IPS DF 6.9 (cell line): ENCODE measurements at places on chromosomes 1 and 21.
A peak's percentile ranks its signal among the peaks of the same experiment; 100 is the strongest.

- no peak for DNase-seq
These were observed 67.5 kb downstream of the NIBAN1 start for GRCh38 chr1:184906761-184907160.

DNA sequence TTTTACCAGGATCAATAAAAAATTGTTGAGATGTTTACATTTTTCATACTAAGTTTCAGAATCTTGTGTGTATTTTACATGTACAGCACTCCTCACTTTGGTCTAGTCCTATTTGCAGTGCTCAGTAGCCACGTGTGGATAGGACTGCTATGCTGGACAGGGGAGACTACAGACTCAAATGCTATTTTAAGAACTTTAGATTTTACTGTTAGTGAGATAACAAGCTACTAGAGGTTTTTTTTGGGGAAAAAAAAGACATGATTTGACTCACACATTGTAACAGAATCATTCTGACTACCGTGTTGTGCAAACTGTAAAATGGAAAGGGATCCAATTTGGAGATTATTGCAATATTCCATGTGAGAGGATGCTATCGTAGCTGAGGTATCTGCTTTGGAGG, 418.9 kb upstream of the PRMT6 start:
- no peak for DNase-seq

GRCh38 chr1:93338387-93339146, 7.1 kb upstream of the DR1 start:
- no peak for DNase-seq

GRCh38 chr21:35333831-35334618, 284.9 kb upstream of the RUNX1 start:
- DNase-seq, result no peak

GRCh38 chr1:233668146-233668724, 54.3 kb downstream of the KCNK1 start:
- DNase-seq, result no peak

DNA sequence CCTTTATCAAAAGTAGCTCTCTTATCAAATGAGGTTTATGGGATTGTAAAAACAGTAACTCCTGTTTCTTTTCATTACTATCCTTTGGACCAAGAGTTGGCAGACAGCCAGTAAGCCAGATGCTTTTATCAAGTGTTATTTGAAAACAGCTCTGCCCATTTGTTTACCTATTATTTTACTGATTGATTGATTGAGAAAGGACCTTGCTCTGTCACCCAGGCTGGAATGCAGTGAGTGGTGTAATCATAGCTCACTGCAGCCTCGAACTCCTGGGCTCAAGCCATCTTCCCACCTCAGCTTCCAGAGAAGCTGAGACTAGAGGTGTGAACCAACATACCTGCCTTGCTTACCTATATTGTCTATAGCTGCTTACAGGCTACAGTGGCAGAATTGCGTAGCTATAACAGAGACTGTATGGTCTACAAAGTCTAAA, 3.6 kb downstream of the PRKAB2 start:
- no peak for DNase-seq

GRCh38 chr1:210800301-210800700, 333.6 kb downstream of the KCNH1 start:
- no peak for DNase-seq

DNA sequence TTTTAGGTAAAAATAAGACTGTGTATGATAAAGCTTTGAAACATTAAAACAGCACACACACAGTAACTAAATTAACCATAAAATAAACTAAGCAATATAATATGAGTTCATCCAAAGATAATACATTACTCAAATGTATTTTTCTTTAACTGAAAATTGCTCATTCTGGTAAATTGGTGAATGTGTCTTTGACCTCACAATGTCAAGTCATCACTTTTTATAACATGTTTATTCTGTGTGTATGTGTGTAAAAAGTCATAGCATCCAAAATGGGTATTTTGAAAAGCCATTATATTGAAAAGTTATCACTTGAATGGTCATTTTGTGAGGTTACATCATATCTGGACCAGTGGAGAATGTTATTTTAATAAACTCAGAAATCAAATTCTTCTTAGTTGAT, 724.6 kb downstream of the ADGRL2 start:
- DNase-seq, result no peak

DNA sequence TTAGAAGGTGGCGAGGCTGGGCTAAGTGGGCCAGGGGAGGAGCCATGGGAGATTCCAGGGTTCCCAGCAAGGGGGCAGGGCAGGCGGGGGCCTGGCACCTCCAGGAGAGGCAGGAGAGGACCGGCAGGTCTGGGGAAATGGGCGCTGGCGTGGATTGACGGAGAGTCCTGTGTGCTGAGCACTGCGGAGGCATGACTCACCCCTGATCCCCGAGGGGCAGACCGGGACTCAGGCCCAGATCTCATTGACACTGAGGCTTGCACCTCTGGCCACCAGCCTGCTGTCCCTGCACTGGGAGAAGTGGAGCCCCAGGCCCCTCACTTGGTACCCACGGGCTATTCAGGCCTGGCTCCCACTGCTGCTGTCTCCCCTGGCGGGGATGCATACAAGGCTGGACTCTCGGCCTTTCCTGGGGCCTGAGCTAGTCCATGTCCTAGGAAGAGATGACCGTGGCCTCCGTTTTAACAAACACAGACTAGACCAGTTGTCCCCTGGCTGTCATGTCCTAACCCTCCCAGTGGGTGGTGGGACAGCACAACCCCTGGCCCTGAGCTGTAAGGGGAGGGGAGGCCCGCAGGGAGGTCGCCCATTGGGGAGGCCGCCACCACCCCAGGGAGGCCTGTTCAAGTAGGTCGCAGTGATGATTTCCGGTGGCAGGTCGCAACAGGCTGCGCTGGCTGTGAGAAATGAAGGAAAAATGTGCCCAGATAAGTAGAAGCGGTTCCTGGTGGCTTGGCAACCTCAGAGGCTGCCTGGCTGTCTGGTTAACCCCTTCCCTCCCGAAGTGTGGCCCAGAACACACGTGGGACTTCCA, 39.7 kb downstream of the RIPK4 start:
- DNase-seq, result no peak

DNA sequence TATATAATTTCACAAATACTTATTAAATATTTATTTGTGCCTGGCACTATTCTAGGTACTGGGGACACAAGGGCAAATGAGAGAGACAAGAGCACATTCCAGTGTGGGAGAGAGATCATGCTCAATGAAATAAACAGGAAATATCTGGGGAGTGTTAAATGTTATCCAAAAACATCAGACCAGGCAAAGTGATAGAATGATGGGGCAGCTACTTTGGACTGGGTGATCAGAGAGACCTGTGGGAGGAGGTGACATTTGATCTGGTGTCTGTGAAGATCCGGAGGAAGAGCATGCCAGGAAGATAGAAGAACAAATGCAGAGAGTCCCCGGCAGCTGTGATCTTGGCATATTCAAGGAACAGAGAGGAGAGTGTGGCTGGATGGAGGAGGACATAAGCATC, 27.5 kb upstream of the GNG12 start:
- DNase-seq, result no peak

DNA sequence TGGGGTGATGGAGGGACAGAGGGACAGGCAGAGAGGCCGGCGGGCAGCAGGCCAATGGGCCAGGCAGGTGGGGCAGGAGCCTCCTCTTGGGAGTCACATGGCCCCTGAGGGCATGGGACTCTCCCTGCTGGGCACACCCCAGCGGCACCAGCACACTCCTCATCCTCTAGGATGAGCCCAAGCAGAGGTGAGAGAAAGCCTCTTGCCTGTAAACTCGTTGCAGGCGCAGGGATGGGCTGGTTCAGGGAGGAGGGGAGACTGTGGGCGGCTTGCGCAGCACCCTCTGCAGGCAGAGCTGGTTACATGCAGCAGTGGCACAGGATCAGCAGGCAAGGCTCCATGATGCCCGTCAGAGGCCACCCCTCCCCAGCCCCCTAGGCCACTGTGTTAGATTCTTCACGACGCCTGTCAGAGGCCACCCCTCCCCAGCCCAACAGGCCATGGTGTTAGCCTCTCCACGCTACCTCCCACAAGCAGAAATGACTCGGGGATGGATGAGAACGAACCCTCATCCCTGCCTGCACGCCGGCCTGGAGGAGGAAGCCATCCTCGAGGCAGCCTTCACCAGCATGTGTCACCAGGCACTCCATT, 209.7 kb upstream of the VAMP3 start:
- peak; percentile 58 for DNase-seq

- DNase-seq, result no peak
These were observed 71.1 kb downstream of the SKI start for GRCh38 chr1:2299131-2299627.

DNA sequence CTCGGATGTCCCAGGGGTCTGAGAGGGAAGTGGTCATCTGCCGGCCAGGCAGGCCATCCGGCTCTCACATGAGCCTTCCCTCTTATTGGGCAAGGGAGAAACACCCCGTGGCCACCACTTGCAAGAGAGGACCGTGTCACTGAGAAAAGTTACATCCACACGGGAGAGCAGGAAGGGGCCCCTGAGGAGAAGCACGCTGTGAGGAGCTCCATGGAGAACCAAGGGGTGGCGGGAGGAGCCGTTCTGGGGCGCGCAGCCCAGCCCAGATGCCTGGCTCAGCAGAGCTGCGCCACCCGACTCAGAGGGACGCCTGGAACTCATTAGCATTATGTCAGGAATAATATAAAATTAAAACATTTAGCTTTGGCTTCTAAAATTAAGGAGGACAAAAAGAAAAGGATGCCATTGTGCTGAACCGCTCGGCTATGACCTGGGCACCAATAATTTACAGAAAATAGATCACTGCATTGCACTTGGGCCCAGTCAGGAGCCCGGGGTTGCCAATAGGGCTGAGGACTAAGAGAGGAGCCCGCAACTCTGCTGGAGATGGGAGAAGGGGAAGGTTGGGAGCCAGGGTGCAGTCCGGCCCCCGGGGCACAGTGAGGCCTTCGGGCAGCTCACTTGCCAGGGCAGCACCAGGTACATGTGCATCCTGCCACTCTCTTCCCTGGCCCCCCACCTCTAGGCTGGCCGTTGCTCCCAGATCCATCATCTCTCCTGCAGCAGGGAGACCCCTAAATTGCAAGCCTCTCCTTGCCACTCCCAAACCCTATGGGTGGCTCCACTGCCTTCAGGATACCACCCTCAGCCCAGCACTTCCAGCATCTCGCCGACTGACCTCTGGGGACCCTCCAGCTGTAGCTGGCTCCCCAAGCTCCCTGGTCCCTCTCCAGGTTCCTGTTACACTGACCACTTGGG, 84.8 kb downstream of the DMRTB1 start:
- no peak for DNase-seq

GRCh38 chr1:37438869-37439343, 35.5 kb upstream of the ZC3H12A start:
- DNase-seq, result no peak

- no peak for DNase-seq
These were observed 1.9 kb downstream of the KCNQ4 start for GRCh38 chr1:40785446-40785845.
